ENCODE measurements at places on chromosomes 2 and 18.

DNA sequence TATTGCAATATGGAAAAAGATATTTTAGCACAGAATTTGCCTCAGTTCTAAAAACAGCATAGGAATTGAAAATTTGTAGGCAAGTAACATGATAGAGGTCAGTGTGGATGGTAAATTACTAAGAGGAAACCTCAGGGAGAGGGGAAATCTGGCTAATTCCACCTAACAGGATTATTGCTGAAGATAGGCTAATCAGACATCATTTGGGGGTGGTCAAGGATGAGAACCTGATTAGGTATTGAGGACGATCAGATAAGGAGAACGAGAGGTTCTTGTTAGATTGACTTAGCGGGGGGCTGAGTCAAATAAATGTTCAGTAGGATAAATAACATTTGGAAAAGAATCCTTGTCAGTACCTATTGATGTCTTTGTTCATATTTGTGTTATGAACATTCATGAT, 543.2 kb upstream of the LRRTM4 start:
- no peak for DNase-seq

- DNase-seq = no peak
These were observed 59.9 kb downstream of the ABCB11 start for GRCh38 chr2:168971261-168971660.

- DNase-seq = no peak
These were observed 47.2 kb downstream of the HK2 start for GRCh38 chr2:74881176-74881575.

DNA sequence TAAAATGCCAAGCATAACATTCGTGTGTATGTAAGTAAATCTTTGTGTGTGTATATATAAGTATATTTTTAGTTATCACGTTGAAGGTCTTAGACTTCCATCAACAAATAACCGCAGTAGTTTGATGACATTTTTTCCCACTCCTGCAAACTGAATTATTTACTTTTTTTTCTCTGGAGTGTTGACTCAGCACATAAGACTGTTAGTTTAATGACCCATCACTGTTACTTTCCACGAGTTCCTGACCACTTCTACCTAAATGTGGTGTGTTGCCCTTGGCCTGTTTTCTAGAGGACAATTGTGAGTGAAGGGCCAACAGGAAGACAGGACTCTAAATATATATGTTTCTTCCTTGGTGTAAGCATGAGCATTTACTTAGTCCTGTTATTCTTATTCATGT, 71.3 kb upstream of the TXNDC2 start:
- no peak for DNase-seq

DNA sequence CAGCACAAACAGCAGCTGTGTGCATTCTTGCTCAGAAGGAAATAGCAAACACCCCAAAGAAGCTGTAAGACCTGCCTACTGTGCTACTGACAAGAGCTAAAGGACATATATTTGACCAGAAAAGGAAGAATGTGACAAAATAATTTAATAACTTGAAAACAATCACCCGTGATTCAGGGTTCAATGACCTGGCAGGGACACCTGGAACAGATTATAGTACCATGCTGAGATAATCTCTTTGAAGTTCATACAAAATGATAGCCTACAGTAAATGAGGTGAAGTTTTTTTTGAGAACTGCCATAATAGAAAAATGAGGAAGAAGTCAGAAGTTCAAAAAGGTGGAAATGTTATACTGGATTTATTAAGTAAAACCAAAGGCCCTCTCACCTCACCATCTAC, 324.8 kb upstream of the GULP1 start:
- DNase-seq = no peak

DNA sequence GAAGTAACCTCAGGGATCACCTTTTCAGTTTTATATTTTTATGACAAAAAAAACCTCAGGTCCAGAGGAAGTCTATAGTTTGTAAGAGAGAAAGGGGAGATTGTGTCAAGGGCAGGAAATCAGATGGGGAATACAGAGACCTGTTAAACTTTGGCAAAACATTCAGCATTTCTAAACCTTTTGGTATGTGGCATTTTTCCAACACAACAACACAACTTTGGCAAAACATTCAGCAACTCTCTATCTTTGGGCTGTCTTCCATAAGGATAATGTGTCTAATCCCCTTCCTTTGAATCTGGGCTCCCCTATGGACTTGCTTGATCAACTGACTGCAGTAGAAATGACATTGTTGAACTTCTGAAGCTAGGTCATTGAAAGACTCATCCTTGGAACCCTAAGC, 220.6 kb upstream of the CCDC68 start:
- DNase-seq = no peak

- no peak for DNase-seq
These were observed 2.4 kb downstream of the FARP2 start for GRCh38 chr2:241358470-241358869.

- DNase-seq = no peak
These were observed 400.2 kb upstream of the SPHKAP start for GRCh38 chr2:228581731-228582130.

DNA sequence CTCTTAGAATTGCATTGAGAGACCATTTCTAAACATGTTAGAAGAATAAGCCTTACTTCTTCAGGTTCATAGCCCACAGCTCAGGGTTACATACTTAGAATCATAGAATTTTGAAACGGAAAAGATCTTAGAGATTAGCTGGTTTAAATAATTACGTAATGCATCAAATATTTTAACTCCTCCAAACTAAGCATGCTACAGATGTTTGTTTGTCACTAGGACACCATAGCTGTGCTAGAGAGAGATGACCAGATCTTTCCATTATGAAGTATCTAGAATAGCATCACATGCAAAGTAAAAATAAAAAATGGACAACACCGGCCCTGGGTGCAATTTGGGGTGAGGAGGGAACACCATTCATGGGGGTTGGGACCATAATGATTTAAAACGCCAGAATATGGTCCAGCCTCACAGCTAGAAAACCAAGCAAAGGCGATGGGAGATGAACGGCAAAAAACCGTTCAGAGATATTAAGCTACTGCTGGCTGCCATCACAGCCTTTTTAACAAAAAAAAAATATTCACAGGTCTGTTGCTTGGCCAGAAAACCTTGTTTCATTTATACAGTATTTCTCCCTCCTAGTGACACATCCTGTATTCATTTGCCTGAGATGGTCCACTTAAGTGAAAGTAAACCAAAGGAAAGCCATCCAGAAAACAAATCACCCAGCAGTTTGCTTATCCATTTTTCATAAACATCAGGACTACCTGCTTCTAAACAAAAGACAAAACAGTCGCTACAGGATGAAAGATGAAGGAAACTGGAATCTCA, 94.2 kb downstream of the EPHA4 start:
- no peak for DNase-seq

DNA sequence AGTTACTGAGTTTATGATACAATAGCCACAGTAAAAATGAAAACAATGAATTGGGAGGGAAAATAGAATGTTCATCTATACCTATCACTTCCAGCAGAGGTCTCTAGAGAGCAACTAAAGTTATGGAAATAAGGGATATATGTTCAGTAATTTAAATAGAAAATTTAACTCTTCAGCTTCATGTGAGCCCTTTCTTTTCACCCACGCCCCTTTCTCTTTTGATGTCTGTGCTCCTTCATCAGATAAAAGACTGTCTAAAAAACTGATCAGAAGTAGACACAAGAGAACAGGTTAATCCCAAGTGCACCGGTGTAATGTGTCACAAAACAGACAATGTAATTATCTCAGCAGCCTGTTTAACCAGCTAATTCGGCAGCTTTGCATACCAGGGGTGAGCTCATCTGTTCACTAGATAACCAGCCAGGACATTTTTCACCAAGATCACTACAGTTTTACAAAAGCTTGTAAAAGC, 238.5 kb upstream of the ERBB4 start:
- peak; percentile 56 for DNase-seq

- no peak for DNase-seq
These were observed 35.4 kb downstream of the ANKMY1 start for GRCh38 chr2:240522406-240522805.

GRCh38 chr18:53225567-53226325, 885.7 kb downstream of the DCC start:
- DNase-seq = no peak

- DNase-seq = no peak
These were observed 69.0 kb downstream of the ST6GAL2 start for GRCh38 chr2:106816974-106817373.

DNA sequence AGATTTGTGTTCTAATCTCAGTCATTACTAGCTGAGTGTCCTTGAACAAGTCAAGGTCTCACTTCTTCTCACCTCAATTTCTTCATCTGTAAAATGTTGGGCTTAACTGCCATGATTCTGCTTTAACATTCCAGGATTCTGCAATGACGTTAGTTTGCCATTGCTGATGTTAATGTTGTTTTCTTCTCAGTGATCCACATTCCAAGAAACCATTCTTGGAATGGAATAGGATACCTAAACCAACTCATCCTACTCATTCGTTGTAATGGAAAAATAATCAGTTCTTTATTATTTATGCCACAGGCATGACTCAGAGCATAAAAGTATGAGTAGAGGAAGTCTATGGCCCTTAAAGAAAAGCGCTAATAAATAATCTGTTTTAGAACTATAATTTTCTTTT, 140.2 kb upstream of the ETAA1 start:
- DNase-seq = no peak

- no peak for DNase-seq
These were observed 34.9 kb upstream of the CD302 start for GRCh38 chr2:159832858-159833257.

DNA sequence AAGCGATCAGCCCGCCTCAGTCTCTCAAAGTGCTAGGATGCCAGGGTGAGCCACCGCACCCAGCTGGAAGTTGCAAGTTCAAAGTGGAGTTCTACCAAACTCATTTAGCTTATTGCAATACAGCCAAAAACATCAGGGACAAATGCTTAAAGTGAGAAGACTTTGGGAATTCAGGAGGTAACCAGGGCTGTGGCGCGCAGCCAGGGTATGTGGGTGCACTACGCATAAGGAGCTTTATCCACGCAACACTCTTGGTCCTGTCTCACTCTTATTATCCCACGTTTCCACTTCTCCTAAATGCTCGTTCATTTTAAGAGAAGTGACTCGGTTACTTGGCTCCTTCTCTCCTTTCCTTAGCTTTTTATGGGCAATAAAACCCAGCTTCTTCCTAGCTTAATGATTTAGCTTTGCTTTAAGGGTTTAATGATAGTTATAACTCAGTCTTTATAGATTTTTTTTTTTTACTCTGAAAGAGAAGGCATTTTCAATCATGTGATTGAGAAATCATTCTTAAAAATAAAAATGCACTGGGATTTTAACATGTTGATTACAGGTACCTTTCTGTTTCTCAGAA, 199.8 kb downstream of the KCNE4 start:
- DNase-seq = no peak

DNA sequence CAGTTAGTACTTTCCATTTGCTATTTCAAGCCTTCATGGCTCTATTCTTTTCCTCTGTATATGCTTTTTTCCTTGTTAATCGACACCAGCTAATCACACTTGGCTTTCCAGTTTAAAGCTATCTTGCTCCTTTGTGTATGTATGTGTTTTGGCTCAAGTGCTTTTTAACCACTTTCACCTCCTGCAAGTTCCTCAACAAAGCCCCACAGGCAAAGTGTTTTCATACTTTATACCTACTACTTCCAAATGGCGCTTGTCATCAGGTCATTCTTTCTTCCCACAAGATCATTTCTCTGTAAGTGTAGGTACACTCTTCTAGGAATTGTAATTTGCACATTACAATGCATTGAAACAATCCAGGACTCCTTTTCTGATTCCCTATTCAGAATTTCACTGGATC, 64.0 kb upstream of the FIGN start:
- DNase-seq = peak; percentile 17

GRCh38 chr2:163887182-163887581, 151.4 kb upstream of the FIGN start:
- DNase-seq = no peak

DNA sequence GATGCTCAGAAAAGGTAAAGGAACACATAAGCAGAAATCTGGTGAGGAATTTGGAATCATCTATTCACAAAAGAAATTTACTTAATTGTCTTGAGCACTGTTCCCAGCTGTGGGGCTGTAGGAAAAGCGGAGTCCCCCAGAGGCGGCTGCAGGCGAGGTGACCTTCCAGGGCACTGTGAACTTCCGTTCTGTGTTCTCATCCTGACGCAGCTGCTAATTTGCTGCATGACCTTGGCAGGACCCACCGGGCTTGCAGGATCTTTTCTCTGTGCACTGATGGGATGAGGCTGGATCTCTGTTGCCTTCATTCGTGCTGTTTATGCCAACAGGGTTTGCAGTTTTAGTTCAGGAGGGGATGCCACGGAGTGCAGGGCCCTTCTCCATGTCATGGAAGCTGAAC, 301.9 kb upstream of the MYT1L start:
- DNase-seq = no peak

- no peak for DNase-seq
These were observed 154.9 kb downstream of the SATB2 start for GRCh38 chr2:199302851-199303250.

DNA sequence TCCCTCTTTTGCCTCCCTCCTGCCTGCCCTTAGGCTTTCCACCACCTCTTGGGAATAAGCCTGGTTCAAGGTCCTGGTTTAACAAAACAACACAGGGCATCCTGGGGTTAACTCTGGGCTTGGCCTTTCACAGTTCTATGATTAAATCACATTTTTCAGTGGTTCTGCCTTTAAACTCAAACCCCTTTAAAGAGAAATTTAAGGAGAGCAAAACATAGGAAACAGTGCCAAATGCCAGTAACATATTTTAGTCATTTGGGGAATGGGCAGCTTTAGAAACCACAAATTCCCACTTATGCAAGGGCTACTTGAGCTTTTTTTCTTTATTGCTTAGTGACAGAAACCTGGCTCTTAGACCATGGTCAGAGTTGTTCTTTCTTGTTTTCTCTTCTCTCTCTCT, 112.2 kb upstream of the FZD5 start:
- DNase-seq = no peak

DNA sequence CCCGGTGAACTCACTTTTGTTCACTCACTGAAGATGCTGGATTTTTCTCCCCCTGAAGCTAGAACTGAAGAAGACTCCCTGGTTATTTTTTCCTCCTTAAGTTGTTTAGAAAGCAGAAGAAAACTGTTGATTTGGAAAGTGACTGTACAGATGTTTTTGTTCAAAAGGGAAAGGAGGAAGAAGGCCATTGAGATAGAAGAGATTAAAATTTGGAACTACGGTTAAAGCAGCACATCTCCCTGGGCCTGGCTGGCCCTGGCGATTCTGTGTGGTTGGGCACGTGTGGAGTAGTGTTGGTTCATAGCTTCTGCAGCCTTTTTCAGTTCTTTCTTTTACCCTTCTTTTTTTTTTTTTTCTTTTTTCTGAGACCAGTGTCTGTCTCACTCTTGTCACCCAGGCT, 109.2 kb downstream of the MAP4K4 start:
- no peak for DNase-seq
